ENCODE measurements at places on chromosomes 1 and 21.

GRCh38 chr1:21293537-21294265 is 3.4 kb upstream of the ECE1 start:
- peak; percentile 29 for DNase-seq

GRCh38 chr1:63718541-63718970 is 55.3 kb upstream of the ROR1 start:
- no peak for DNase-seq

DNA sequence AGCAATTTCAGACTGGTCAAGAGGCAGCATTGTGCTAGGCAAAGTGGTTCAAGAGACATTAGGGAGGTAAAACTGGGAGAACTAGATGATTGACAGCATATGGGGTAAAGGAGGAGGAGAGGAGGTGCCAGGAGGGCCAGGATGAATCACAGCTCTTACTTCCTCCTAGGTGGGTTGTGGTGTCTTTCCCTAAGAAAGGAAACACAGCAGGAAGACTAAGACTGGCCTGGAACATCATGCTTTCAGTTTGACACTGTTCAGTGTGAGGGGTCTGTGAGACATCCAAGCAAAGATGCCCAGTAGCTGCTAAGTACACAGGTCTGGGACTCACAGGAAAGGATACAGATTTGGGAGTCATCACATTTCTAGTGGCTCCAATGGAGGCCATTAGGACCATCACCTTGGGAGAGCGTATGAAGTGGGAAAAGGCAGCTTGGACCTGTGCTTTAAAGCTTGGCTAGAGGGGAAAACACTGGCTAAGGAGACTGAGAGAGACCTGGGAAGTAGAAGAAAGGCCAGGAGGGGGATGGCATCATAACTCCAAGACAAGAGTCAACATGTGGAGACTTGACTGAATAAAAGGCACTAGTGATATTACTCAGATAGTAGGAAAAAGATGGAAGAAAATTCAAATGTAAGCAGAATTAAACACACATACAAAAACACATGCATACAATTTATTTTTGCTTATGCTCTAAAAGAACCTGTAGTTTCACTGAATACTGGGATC is 17.3 kb downstream of the CD58 start:
- DNase-seq: no peak

- no peak for DNase-seq
Observed at GRCh38 chr21:16418642-16419041, 688.9 kb downstream of the USP25 start.

- DNase-seq: peak; percentile 61
Observed at GRCh38 chr1:41662061-41662764, 177.7 kb upstream of the EDN2 start.
